ENCODE measurements at places on chromosomes 1 and 21.

GRCh38 chr1:90486996-90487395 is 230.1 kb downstream of the BARHL2 start:
- DNase-seq: no peak

DNA sequence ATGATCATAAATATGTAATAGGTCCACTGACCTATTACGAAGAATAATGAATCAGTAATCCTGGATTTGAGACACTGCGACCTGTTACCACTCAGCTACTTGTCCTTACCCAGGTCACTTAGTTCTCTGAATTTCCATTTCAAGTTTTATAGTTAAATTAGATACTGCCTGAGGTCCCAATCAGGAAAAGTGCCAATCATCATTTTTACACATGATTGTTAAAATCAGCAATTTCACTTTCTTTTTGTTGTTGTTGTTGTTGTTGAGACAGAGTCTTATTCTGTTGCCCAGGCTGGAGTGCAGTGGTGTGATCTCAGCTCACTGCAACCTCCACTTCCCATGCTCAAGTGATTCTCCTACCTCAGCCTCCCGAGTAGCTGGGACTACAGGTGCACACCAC is 22.8 kb upstream of the LYPLAL1 start:
- DNase-seq: no peak

GRCh38 chr1:3827813-3828307 is 29.2 kb downstream of the CEP104 start:
- no peak for DNase-seq

- DNase-seq: no peak
Observed at GRCh38 chr21:34072145-34073031, 990 bp upstream of the MRPS6 start.

- no peak for DNase-seq
Observed at GRCh38 chr1:236181059-236181458, 38.7 kb downstream of the GPR137B start.

- no peak for DNase-seq
Observed at GRCh38 chr1:44067266-44068250, 36.3 kb upstream of the SLC6A9 start.

- DNase-seq: no peak
Observed at GRCh38 chr1:199843861-199844260, 183.6 kb upstream of the NR5A2 start.

- DNase-seq: no peak
Observed at GRCh38 chr1:111758373-111758772, 2.7 kb downstream of the DDX20 start.

DNA sequence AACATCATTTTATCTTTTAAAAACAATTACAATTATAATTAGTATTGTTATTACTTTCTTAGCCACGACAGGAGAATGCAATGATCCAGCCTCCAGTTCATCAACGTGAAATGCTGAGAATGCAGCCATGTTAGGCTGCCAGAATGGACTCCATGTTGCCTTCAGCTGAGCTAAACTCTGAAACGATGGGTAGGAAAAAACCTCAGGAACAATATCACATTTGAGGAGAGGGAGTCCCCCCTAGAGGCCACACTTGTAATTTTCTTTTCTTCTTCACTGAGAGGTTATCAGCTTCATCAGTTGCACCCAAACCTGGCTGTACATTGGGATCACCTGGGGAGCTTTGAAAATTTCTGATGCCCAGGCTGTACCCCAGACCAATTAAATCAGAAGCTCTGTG is 34.6 kb upstream of the DNAH14 start:
- no peak for DNase-seq

- DNase-seq: no peak
Observed at GRCh38 chr1:199515261-199515660, 512.2 kb upstream of the NR5A2 start.

- no peak for DNase-seq
Observed at GRCh38 chr1:195744256-195744655, 864.0 kb downstream of the KCNT2 start.

- DNase-seq: peak; percentile 91
Observed at GRCh38 chr1:159867664-159868026, 5.2 kb upstream of the VSIG8 start.

- DNase-seq: no peak
Observed at GRCh38 chr1:2556678-2557481, 709 bp downstream of the TNFRSF14 start.

DNA sequence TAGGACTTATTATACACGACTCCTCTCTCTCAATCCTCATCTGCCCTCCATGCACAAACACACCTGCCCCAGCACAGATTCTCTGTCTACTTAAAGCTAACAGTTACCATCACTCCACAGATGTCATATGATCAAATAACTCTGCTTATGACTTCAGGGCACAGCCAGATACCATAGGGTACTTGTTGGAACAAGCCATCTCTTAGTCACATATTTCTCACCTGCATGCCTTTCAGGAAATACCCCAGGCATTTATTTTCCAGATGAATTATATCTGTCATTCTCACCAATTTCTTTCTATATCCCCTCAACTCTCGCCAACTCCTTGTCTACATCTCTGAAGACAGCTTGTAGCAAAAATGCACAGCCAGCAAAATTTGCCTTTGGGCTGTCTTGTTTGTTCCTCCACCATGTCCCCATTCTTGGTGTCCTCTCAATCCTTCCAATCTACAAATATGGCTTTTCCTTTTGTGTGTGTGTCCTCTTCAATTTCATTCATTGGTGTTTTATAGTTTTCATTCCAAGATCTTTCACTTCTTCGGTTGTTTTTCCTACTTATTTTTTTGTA is 353.9 kb upstream of the CAMK1G start:
- no peak for DNase-seq

DNA sequence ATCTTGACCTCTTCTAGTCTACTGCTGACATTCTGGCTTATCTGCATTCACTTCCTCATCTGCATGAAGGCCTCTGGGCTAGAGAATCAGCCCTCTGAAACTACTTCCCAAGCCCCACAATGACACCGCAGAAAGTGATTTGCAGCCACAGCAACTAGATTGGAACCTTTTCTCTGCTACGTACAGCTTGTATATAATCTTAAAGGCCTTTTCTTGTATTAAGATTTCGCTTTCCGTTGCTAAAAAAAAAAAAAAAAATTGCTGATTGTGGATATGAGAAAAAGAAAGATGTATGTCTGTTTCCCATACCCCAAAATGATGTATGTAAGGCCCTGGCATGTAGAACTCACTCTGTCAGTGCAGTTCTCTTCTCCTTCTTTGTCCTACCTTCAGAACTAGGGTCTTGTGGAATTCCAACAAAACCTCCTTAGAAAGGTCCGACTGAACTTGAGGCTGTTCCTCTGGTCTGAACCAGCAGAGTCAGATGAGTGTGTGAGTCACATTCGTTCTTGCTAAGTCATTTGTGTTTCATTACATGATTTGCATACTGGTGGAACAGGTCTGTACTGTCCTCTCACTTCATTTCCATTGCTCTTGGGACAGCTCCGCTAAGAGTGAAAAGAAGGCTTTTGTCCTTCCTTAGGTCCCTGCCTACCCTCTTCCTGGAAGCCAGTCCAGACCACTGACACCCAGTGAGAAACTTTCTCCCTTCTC is 62.7 kb downstream of the PLPP3 start:
- DNase-seq: no peak

DNA sequence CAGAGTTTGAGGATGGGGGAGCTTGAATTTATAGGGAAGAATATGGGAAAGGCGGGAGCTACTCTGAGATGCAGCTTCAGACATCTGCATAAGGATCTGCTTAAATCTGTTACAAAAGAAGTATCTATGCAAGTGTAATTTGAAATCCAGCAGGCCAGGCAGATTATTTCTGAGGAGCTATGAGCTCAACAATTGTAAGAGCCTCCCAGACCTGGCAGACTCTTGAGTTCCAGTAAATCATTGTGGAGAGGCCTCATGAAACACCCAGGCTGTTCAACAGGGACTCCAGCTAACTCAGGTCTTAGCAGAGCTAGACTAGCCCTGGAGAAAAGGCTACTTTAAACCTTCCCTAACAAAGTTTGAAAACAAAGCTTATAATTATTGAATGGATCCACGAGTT is 647.5 kb upstream of the CHRM3 start:
- DNase-seq: no peak

GRCh38 chr1:42368096-42368795 is 12.3 kb upstream of the RIMKLA start:
- DNase-seq: no peak

DNA sequence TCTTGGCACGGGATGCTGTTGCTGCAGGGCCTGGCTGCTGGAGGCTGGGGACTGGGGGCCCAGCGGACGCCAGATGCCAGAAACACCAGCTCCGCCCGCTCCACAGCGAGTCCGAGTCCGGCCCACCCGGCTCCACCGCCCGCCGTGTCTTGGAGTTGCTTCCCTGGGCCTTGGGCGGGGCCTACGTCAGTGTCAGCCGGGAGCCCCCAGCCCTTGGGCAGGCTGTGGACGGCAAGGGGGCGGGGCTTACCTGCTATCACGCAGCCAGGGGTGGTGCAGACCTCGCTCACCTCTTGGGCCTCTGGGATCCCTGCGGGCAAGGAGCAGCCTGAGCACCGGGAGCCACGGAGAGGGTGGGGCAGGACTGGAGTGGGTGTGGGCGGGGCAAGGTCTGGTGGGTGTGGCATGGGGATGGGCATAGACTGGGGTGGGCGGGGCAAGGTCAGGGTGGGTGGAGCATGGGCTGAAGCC is 21.8 kb downstream of the MMEL1 start:
- no peak for DNase-seq

Measured in NCI-H1436 treated with DMSO at 0.1 percent for 48 hours (cell line).